ENCODE measurements at places on chromosomes 5 and 9.

GRCh38 chr9:4138781-4139180 is 161.1 kb downstream of the GLIS3 start:
- no peak for DNase-seq

- peak; percentile 90 for DNase-seq
Measured at GRCh38 chr5:159331093-159331973, 1.0 kb upstream of the IL12B start.

GRCh38 chr9:134391319-134392231 is 65.3 kb downstream of the RXRA start:
- no peak for DNase-seq

- DNase-seq = no peak
Measured at GRCh38 chr9:135326141-135326540, 153.4 kb upstream of the PPP1R26 start.

GRCh38 chr5:9430306-9430705 is 115.6 kb downstream of the SEMA5A start:
- DNase-seq = no peak

DNA sequence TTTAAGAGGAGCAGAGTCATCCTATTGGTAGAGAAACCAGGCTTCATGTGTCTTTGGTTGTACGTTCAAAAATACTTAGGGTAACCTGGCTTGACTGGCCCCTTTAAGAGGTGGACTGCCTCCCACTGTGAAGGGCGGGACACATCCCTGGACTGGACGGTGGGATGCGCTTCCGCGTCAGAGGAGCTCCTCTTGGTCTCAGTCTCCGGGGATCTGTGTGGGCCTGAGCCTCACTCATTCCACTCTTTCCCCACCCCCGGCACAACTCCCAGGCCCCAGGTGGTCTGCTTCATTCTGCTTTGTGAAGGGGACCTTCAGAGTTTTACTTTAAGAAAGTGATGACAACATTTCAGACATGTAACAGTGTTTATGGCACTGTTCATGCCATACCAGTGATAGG is 601.1 kb downstream of the IRX1 start:
- no peak for DNase-seq

GRCh38 chr5:147339313-147339712 is 104.5 kb downstream of the STK32A start:
- DNase-seq = no peak

- DNase-seq = no peak
Measured at GRCh38 chr5:159184236-159184635, 25.1 kb downstream of the RNF145 start.

DNA sequence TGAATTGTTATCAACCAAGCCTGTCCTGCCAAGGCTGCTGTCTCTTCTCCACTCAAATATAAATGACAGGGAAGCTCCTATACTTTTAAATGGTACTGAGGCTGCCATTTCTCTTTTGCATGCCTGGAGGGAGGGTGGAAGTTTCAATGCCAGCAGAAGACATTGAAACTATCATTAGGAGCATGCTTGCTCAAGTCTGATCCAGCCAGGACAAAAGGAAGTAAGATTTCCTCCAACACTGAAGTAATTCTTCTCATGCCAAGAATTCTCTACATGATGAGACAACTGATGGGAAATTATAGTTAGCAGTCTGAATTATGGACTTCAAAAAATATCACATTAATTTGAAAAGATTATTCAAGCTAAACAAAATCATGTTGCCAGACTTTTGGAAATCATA is 5.4 kb downstream of the SPINK6 start:
- no peak for DNase-seq

DNA sequence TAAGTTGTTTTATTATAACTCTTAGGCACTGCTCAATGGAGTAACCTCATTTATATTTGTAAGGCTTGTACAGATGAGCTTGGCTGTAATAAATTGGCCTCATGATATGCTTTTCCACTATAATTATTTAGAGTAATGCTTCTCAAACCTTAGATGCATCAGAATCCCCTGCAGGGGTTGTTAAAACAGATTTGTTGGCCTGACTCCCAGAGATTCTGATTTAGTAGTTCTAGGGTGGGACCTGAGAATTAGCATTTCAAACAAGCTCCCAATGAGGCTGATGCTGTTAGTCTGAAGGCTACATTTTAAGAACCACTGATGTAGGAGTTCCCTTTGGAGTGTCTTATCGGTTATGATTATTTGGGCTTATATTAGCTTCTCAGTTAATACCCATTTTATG is 38.2 kb upstream of the ARSB start:
- DNase-seq = no peak

GRCh38 chr9:109801484-109801883 is 21.5 kb downstream of the PALM2AKAP2 start:
- no peak for DNase-seq

GRCh38 chr9:120714846-120715388 is 647 bp upstream of the MEGF9 start:
- DNase-seq = no peak

DNA sequence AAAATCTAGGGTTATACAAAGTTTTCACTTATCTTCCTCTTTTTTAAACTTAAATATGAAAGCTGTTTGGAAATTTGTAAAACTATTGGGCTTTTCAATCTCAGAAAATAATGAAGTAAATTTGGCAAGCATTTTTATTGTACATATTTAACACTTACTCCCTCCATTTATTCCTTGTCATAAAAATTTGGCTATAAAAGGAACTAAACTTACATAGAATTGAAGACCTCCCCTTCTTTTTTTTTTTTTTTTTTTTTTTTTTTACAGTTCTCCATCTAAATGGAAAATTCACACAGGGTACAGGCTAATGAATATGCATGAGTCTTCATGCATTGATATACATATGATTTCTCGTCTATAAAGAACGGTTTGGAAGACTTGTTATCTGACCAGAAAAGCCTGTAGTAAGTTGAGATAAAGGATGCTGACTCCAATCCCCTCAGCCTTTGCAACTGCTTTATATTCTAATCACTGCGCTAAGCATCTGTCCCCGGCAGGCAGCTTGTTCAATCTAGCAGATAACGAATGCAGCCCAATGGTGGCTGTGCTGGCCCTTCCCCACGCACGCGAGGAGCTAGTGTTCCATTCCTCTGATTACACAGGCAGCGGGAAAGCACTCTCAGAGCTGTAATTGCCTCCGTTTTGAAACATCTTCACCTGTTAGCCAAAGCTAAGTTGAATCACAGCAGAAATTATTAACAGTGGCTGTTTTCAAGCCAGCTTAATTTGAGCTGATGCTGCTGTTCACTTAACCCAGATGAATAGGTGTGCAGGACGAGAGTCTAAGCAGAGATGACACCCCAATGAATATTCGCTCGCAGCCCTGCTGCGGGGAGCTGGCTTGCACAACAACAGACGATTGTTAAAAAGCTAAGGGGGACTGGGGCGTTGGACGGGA is 453.8 kb upstream of the ZNF608 start:
- DNase-seq = no peak

DNA sequence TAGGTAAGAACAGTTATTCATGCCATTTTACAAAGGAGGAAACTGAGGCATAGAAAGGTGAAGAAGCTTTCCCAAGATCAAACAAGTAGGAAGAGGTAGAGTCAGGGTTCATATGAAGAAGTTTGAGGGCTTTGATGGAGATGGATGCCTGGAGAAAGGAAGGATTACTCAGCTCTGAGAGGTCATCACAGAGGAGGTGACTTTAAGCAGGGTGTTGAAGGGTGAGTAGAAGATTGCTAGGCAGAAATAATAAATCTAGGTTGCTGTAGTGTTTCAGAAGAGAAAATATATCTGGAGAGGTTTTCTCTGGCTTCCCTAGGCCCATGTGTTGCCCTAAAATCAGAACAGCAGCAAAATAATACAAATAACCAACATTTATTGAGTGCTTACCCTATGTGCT is 196.3 kb downstream of the PALM2AKAP2 start:
- DNase-seq = no peak

DNA sequence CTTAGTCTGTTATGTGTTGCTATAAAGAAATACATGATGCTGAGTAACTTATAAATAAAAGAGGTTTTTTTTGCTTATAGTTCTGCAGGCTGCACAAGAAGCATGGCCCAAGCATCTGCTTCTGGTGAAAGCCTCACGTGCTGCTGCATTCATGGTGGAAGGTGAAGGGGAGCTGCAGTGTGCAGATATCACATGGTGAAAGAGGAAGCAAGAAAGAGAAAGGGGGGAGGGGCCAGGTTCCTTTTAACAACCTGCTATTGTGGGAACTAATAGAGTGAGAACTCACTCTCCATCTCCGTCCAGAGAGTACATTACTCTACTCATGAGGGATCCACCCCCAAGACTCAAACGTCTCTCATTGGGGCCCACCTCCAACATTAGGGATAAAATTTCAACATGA is 12.5 kb upstream of the PARP8 start:
- no peak for DNase-seq

DNA sequence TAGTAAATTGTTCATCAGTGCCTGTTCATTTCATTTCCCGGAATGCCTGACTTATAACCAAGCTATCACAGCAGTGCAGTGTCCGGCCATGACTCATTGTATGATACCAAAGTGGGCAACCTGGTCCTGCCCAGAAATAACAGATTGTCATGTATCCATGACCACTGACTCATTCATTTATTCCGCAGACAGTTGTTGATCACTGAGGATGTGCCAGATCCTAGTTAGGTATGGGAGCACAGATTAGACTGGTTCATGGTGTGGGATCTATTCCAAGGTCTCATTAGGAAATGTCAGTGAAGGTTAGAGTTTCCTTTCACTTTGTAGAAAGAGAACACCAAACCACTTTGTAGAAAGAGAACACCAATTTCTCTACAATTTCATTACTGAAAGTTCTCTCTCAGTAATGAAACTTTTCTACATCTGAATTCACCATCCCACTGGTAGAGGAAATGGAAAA is 8.7 kb downstream of the NREP start:
- no peak for DNase-seq

DNA sequence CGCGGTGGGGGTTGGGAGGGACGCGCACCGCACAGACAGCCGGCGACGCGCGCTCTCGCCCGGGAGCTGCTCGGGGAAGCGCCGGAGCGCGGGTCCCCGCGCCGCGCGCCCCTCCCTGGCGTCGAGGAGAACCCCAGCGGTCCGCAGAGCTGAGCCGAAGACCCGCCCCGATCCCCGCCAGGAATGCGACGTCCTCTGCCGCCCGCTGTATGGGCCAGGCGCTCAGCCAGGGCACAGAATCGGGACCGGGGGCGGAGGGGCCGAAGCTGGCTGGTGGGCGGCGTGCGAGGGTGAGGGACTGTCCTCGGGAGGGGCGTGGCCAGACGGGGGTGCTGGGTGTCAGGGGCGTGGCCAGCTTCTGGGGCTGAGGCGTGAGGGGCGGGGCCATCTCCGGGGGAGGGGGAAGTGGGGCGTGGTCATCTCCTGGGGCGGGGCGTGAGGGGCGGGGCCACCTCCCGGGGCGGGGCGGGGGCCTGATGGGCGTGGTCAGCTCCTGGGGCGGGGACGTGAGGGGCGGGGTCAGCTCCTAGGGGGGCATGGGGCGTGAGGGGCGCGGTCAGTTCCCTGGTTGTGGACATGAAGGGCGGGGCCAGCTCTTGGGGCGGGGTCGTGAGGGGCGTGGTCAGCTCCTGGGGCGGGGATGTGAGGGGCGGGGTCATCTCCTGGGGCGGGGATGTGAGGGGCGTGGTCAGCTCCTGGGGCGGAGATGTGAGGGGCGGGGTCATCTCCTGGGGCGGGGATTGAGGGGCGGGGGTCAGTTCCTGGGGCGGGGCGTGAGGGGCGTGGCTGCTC is 965 bp downstream of the PTGDS start:
- peak; percentile 93 for DNase-seq

DNA sequence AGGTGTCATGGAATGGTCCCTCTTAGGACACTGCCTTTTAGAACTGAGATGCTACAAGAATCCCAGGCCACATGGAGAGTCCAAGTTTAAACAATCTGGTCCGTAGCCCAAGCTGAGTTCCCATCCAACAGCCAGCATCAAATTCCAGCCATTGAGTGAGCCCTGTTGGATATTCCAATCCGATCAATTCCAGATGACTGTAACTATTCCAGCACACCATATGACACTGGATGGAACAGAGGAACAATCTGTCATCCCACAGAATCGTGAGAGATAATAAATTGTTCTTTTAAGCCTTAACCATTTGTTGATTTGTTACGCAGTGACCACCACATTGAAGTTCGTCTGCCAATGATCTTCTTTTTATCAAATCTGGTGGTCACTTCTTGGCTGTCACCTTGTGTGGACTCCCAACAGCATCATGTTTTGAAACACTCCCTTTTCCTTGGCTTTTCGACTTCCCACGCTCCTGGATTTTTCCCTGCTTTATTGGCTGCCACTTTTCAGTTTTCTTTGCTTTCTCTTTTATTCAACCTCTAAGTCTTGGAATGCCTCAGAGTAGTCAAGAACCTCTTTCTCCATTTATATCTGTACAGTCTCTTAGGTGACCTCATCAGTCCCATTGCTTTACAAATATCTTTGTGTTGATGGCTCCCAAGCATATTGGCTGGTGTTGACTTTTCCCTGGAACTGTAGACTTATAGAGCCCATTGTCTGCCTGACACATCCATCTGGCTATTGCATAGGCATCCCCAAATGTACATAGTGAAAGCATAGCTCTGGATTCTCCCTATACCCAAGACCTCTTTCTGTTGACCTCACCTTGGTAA is 46.1 kb downstream of the TNFSF15 start:
- no peak for DNase-seq

DNA sequence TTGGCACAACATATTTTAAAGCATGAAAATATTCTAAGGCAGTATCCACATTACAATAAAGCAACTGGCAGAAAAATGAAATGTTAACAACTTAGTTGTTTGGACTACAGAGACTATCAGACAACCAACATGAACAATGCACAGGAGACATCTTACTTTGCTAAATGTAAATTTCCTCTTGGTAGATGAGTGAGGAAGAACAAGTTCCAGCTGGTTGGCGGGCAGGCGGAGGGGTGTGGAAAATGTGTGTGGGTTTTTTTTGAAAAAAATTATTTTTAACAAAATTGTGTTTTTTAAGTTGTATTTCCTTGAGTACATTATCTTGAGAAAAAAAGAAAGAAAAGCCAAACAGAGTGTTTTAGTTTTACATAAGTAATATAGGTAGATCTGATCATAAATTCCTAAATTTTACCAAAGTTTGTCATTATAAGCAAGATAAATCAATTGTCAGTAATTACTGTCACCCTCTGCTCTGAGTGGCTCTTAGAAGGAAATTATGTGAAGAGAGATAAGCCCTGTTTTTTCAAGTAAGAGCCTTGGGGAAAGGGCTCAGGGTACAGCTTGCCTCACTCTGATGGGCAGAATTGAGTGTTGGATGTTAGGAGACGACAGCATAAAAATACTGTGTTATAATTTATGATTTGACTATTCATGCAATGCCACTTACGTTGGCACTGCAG is 42.5 kb downstream of the TMEM167A start:
- no peak for DNase-seq

DNA sequence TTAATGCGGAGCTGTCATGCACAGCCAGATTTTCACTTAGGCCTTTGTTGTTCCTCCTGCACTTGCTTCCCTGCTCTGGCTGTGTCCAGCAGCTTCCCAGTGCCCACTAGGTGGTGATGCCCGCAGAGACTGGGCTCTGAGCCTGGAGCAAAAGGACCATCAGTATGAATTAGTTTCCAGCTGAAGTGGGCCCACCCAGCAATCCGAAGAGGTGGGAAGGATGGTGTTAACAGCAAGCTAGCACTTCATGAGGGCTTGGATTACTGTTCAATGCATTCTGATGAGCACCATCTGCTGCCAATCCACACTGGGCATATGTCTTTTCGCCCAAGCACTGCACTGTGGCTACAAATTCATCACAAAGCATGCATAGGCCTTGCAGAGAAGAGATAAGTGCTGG is 459.1 kb downstream of the SPOCK1 start:
- no peak for DNase-seq

GRCh38 chr5:107342371-107342770 is 328.4 kb downstream of the EFNA5 start:
- no peak for DNase-seq

Measured in posterior vena cava (tissue), 2 donors.